ENCODE measurements at places on chromosomes 1 and 21.

- DNase-seq, result no peak
Measured at GRCh38 chr1:181459067-181459466, 24.2 kb upstream of the CACNA1E start.

DNA sequence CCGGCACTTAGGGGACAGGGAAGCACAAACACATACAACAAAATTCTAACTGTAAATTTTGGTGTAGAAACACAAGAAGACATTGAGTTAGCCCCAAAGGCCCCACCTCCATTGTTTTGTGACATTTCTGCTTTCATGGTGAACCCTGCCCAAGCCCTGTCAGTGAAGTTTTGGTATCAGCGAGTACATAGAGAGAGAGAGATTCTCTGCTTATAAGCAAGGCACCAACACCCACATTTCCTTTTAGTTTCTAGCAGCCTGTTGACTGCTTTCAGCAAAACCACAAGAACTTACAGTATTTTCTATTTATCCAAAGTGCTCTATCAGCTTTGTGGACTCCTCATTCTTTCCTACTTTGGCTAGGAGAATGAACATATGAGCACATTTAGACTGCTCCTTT is 24.0 kb downstream of the ZNF124 start:
- DNase-seq, result no peak

GRCh38 chr1:185427264-185427663 is 110.2 kb upstream of the IVNS1ABP start:
- peak; percentile 37 for DNase-seq

DNA sequence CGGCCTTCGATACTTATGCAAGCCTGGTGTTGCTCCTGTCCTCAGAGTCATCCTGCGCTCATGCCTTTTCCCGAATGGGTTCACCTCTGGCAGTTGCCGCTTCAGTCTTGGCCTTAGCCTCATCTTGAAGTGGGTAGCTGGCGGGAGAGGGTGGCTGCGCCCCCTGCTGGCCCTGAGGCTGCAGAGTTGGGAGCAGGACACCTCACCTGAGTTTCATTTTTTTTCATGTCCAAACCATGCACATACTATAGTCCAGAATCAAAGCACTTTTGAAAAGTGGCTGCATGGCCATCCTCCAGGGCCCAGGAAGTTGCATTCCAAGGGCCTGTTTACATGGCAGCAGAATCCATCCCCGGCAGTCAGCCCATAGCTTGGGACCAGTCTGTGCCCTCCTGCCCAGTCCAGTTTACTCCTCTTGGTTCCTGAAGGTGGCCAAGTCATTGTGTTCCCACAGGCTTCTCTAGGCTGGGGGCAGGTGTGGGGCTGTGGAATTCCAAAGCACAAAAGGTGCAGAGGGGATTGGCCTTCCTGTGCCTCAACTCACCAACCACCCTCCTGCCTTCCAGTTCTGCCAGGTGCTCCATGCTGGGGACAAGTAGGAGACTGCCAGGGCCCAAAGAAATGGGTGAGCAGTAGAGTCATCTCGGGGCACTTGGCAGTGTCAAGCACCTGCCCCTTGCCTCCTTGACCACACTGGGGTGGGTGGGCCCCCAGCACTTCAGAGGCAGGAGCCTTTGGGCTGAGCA is 44.0 kb downstream of the YARS1 start:
- DNase-seq, result peak; percentile 89

- no peak for DNase-seq
Measured at GRCh38 chr1:178284058-178284457, 190.2 kb downstream of the RASAL2 start.

- no peak for DNase-seq
Measured at GRCh38 chr1:111441573-111442192, 7.4 kb downstream of the WDR77 start.

- peak; percentile 7 for DNase-seq
Measured at GRCh38 chr1:108316545-108316944, 72.7 kb upstream of the NBPF4 start.

Measured in foreskin fibroblast (primary cell).